Testis (tissue), 5 donors: ENCODE measurements at places on chromosomes 11 and 22.

DNA sequence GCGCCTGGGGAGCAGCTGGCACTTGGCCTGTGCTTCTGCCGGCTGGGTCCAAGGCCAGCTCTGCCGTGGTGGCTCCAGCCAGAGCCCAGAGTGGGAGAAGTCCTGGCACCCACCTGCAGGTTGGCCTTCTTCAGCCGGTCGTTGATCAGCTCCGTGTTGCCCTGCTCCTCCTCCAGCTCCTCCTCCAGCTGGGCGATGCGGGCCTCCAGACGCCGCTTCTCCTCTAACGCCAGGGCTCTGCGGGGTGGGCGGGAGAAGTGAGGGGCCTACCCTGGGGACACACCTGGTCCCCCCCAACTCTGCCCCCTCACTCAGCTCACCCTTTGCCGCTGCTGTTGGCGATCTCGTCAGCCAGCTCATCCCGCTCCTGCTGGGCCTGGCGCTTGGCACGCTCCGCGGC is 32.6 kb downstream of the APOL1 start:
- DNase-seq, result peak; percentile 54

GRCh38 chr22:36461665-36462649 is 19.5 kb downstream of the TXN2 start:
- DNase-seq, result peak; percentile 38

- no peak for DNase-seq
Measured at GRCh38 chr11:8242499-8243280, 21.0 kb downstream of the LMO1 start.

DNA sequence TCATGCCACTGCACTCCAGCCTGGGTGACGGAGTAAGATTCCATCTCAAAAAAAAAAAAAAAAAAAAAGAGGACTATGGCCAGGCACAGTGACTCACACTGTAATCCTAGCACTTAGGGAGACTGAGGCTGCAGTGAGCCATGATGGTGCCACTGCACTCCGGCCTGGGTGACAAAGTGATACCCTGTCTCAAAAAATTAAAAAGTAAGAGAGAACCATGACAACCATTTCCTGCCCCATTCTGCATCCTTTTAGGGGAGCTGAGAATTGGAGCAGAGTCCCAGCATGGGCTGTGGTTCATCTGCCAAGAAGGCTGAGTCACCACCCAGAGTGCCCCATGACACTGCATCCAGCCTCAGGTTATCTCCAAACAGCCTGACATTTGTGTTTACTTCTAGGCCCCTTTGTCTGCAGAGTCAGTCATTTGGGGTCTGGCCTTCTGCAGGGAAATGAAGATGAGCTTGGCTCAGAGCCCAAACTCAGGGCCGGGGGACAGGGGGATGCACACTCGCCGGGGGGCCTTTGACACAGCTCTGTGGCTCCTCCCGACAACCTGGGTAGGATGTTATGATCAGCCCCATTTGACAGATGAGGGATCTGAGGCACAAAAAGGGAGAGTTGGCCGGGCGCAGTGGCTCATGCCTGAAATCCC is 4.7 kb downstream of the CSDC2 start:
- peak; percentile 64 for DNase-seq

GRCh38 chr11:62298975-62299374 is at the start of gene SCGB1D4:
TSS of gene SCGB1D4 (minus strand) at chr11:62299075. CDS start at chr11:62299010, 65 bp downstream.
- DNase-seq, result no peak
